ENCODE measurements at places on chromosomes 7 and 10.
A peak's percentile ranks its signal among the peaks of the same experiment; 100 is the strongest.

DNA sequence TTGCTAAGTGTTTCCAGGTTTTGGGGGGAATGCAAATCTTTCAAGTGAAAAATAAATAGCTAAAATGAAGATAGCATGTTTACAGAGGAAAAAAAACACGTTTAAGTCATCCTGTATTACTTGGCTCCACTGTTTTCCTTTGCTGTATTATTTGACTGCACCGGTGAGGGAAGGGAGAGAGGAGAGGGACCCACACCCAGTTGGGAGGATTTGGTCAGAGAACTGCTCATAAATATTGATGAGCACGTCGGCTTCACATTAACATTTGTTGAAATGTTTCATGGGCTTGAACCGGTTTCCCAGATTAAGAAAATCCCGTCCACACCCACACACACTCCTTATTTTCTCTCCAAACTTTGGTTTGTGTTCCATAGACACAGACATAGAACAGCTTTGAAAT is 493.8 kb upstream of the MGMT start:
- no peak for DNase-seq

GRCh38 chr10:9895453-9895852 is 1122.2 kb upstream of the CELF2 start:
- DNase-seq, result no peak

- peak; percentile 36 for DNase-seq
Observed at GRCh38 chr7:18345641-18346234, 149.8 kb upstream of the HDAC9 start.

DNA sequence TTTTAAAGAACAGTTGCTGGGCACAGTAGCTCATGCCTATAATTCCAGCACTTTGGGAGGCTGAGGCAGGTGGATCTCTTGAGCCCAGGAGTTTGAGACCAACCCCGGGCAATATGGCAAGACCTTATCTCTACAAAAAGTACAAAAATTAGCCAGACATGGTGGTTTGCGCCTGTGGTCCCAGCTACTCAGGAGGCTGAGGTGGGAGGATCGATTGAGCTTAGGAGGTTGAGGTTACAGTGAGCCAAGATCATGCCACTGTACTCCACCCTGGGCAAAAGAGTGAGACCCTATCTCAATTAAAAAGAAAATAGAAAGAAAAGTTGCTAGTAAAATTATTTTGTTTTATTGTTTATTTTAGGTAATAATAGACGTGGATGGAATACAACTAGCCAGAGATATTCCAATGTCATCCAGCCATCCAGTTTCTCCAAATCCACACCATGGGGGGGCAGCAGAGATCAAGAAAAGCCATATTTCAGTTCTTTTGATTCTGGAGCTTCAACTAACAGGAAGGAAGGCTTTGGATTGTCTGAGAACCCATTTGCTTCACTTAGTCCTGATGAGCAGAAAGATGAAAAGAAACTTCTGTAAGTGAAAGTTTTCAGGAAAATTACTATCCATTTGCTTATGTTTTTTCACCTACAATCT is 3.0 kb downstream of the NUP42 start:
- peak; percentile 16 for DNase-seq

GRCh38 chr10:120423431-120424197 is 33.4 kb upstream of the PLPP4 start:
- no peak for DNase-seq

DNA sequence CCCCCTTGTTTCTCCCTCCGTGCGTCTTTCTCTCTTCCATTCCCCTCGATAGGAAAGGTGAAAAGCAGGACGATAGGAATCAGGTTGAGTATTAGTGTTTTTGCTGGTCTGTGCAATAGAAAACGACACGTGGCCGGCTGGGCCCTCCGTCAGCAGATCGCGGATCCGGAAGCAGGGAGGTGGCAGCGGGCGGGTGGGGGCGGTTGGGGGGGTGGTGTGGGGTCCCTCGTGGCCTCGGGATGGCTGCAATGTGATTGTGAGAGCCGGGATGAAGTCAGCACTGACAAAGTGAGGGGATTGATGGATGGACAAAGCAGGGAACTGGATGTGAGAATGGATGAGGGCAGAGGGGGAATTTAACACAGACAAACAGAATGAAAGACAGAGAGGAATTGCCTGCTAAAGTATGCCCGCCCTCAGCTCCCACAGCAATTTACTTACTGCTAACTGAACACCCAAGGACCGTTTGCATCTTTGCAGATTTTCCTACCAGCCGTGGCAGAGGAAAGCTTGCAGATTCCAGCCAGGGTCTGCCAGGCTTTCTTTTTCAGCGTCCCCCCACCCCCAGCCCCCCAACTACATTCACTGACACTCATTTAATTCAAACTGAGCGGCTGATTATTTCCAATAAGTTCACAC is 280.9 kb downstream of the LRMDA start:
- DNase-seq, result no peak

GRCh38 chr10:11707624-11708350 is 34.4 kb upstream of the ECHDC3 start:
- no peak for DNase-seq

DNA sequence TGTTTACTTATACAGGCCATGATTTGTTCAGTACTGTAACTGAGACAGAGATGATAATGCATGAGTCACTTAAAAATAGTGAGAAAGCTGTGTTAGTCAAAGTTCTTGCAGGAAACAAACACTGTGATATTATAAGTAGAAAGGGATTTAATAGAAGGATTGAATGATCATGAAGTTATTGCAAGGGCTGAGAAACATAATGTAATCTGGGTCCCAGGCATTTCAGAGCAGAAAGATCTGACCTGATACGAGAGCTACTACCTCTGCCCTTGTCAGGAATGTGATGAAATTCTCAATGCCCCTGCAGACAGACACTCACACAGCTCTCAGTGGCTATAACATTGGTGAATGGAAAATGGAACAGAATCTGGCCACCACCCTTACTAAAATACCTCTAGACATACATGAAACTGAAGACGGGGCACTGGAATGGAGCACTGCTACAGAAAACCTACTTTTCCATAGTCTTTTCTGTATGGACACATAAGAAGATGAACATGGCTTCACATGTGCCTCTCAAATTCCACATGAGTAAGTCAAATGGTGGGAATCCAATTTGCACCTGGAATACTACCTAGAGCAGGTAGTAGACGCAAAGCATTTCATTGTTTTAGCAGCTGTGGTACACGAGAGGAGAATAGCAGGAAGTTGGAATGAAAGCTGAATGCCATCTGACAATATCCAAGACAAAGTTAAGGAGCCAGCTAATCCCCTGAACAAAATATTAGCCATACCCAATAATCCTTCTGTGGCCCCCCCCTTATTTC is 19.1 kb upstream of the VWDE start:
- no peak for DNase-seq

- DNase-seq, result peak; percentile 92
Observed at GRCh38 chr10:104268713-104269645, at the start of gene GSTO2. Gene GSTO2 (plus strand): TSS chr10:104269184. CDS start chr10:104274916, 5,732 bp downstream.

- DNase-seq, result no peak
Observed at GRCh38 chr7:90625562-90625961, 29.4 kb downstream of the CDK14 start.

DNA sequence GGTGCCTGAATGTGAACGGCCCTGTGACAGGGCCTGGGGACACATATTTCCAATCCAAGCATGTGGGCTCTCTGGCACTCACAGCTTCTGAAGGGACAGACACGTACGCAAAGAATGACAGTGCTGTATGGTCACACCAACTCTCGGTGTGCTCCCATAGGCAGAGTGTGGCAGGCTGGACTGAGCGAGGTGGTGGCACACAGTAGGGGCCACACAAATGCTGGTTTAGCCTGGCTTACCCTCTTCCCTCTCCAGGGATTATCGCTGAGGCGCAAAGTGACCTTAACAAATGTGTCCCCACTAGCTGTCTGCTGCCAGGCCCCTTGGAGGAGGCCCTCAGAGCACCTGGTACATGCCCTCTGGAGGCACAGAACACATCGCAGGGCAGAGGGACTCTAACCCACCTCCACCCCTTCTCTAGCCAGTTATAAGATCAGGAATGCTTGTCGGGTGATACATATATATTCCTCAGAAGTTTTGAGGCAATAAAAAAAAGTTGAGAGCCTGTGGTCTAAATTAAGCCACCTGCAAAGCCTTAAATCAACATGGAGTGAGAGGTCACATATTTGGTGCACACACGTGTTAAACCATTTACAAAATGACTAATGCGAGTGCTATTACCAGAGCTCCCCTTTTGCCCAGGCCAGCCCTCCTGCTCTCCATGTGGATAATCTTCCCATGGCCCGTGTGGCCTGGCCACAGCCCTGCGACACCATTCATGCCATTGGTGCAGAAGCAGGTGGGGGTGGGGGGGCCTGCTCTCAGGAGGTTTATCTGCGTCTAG is 262.8 kb upstream of the GRB10 start:
- no peak for DNase-seq

DNA sequence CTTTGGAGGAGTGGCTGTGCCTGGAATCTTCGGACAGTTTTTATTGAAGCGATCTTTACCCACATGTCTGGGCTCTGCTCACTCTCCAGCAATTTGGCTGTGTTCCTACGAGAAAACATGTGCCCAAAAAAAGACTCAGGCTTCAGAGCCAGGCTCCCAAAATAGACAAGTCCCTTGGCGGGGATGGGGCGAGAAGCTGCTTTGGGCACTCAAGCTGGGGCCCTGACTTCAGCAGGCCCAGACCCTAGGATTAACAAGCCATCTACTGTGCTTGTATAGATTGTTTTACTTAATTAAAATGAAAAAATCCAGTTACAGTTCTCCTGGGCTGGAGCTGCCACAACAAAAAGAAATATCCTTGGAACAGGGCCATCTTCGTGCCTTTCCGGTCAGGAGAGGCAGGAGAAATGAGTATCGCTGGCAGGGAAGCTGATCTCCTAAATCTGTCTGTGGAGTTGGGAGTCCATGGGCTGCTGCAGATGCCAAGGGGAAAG is 51.4 kb upstream of the PDCD4 start:
- DNase-seq, result no peak

DNA sequence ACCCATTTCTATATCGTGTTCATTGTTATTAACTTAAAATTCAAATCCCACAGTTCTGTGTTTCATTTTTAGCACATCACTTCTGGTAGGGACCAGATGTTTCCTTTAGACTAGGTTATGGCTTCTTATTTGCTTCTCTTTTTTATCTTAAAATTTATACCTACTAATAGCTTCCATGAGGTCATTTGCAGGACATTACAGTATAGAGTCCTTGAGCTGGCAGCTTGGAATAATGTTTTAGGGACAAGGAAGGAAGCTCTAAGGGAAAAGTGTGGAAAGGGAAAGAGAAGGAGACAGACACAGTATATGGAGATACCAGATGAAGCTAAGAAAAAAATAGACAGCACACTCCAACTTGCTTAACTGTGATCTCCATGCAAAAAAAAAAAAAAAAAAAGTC is 48.8 kb upstream of the CD36 start:
- no peak for DNase-seq

DNA sequence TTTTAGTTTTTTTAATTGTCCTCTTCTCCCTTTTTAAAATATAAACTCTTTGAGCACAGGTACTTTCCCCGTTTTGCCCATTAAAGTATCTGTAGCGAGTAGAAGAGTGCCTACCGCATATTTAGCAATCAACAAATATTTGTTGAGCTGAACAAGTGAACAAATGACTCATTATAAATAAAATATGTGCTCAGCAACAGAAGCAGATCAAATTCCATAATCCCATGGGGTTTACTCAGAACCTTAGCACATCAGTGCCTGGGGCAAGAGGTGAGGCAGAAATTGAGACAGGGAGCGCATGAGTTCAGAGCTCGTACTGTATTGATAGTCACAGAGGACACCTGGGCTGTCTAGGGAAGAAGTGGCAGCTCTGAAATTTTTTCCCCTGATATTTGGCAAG is 161.0 kb downstream of the SEM1 start:
- DNase-seq, result no peak

- no peak for DNase-seq
Observed at GRCh38 chr7:114109721-114110120, 190.9 kb upstream of the PPP1R3A start.

GRCh38 chr10:124158592-124158991 is 65.2 kb upstream of the CHST15 start:
- DNase-seq, result no peak

GRCh38 chr10:118712930-118713634 is 41.7 kb downstream of the CACUL1 start:
- DNase-seq, result no peak

- no peak for DNase-seq
Observed at GRCh38 chr7:78499283-78499682, 700.7 kb downstream of the PHTF2 start.

DNA sequence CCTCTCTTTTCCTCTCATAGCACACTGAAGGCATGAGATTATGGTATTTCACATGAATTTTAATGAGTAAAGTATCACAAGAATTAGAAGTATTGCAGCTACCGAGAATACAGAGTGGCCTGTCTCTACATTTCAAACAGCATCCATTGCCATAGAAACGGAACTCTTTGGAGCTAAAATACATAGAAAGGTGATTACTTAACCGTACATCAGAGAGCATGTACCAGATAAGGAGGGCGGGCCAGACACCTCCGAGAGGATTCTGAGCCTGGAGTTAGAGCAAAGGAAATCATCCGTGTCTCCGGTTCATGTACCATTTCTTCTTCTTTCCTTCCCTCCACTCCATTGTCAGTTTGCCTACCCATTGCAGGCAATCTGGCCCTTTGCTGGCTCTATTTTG is 196.7 kb downstream of the KLF6 start:
- DNase-seq, result no peak

DNA sequence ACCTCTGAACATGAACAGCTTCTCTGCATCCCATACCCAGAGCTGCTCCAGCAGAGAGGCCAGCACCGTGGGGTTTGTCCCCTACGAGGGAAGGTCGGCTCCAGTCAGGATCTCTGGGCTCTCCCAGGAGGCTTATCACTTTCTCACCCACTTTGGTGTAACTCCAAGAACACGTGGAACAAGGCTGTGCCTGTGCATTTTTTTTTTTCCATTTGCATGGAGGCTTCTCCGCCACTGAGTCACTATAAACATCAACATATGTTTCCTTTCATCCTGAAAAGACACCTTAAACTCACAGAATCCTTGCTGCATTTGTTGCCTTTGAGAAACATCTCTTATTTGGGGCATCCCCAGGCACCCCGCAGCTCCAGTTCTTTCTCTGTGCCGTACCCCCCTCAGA is 29.4 kb upstream of the ECHDC3 start:
- DNase-seq, result no peak
